ENCODE measurements at places on chromosomes 2 and 18. TPM values are rescaled to one million over a fixed set of nuclear protein-coding genes. Genes with fewer than 3 reads are reported as not detected.

Gene PLB1
- total RNA-seq: 0.66 TPM

Gene CYS1
- 1.7 TPM for total RNA-seq

DNA sequence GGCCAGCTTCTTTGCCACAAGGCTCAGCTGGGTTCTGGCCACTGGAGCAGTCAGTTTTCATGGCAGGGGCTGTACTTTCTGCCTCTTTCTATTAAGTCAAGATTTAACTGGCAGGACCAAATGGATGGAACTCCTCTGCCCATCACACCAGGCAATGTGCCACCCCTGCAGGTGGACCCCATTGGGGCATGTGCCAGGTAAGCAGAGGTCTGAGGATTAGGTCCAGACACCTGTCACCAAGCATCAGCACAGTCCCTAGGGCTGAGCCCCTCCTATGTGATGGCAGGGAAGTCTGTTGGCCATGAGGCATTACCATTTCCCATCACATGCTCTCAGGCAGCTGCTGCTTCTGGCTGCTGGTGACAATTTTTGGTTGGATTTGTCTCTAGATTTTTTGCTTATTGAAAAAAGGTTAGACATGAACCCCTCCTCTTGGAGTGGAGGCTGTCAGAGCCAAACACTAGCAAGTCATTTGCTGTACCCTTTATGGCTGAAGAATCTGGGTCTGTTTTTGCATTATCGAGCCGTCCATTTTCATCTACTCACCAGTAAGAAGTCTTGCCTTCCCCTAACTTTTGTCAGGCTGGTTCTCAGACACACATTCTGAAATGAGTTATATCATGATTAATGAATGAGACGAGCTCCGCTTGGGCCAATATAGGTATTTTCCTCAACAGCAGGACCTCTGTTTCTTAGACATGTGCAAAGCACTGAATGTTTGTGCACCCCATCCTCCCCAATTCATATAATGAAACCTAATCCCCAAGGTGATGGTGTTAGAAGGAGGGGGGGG, 328.0 kb downstream of the TSN start:
- no peak for DNase-seq

Gene GPAT2
- 4.0 TPM for total RNA-seq

- DNase-seq: no peak
Measured at GRCh38 chr2:207777124-207777523, 7.4 kb upstream of the FZD5 start.

GRCh38 chr2:127208313-127208712, 11.8 kb downstream of the CYP27C1 start:
- DNase-seq: no peak

- no peak for DNase-seq
Measured at GRCh38 chr2:23420840-23421476, 36.0 kb downstream of the KLHL29 start.

All from HFFc6 (cell line).